ENCODE measurements at places on chromosomes 1 and 21.

DNA sequence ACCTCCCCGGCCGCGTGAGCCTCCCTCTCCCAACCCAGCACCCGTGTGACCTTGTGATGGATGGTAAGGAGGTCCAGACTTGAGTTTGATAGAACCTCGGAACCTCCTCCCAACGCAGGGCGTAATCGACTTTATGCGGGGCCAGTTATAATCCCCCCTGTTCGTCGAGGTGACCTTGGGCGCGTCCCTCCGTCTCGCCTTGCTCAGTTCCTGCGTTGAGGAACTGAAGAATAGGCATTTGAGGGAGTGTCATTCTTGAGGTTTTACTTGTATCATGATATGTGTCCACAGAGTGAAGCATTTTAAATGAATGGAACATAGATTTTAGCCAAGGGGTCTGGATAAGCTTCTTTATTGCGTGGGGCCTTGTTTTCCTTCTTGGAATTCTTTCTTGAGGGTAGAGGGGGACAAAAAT, 433 bp downstream of the TIMM17A start:
- DNase-seq: no peak

- no peak for DNase-seq
These were observed 164.4 kb upstream of the PALMD start for GRCh38 chr1:99481391-99481996.

GRCh38 chr1:3313576-3313950, 140.9 kb upstream of the ARHGEF16 start:
- DNase-seq: no peak

GRCh38 chr1:208108213-208108608, 136.0 kb downstream of the PLXNA2 start:
- DNase-seq: no peak

Data from HS-27A (cell line).